Prostate gland (tissue), 2 donors: ENCODE measurements at places on chromosomes 4 and X. TPM values are rescaled to one million over a fixed set of nuclear protein-coding genes. Genes with fewer than 3 reads are reported as not detected.

- DNase-seq: no peak
Observed at GRCh38 chrX:100081503-100081902, 328.6 kb downstream of the PCDH19 start.

GRCh38 chr4:88599298-88599697 is 7.0 kb downstream of the HERC3 start:
- peak; percentile 30 for DNase-seq

- no peak for DNase-seq
Observed at GRCh38 chr4:153438916-153439756, 27.0 kb upstream of the TMEM131L start.

DNA sequence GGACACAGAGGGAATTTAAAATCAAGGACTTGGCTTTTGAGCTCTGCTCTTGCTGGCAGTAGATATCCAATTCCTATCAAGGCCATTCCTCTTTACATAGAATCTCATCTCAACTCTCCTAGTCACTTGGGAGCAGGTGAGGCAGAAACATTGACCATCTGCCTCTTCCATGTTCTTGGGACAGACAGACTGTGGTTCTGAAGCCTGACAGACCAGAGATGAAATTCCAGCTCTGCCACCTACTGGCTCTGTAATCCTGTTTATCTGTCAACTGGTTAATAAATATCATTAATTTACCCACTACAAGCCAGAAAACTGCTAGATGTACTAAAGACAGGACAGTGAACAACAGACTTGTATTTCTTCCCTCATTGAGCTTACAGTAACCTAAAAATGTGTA is 300.8 kb downstream of the ADGRL3 start:
- no peak for DNase-seq

DNA sequence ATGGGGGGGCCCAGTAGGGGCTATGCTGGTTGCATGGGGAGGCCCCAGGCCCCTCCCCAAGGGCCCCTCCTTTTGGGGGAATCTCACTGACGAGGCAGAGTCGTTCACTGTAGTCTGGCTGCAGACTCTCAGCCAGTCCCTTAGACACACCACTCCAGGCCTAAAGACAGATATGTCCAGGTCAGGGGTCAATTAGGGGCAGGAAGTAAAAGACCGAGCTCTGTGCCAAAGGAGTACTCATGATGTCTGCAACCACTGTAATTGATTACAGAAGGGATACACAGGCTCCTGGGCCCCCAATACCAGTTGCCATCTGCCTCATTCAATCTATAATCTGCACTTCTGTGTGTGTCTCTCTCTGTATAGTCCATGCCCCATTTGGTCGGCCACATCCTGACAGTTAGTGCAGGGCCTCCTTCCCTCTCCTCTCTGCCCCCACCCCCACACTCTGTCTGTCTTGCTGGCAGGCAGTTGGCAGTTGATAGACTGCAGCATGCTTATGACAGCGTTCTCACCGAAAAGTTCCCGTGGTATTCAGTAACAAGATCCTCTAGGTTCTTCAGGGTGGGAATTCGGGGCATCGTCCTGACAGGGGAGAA is 1.3 kb upstream of the CXorf65 start:
- DNase-seq: no peak

GRCh38 chr4:7094916-7095315 is 27.1 kb upstream of the GRPEL1 start:
- DNase-seq: no peak

Gene ARSD
- 52.1 TPM for total RNA-seq

Gene MAGEA12
- 5.6 TPM for total RNA-seq

Gene CLDN24
- not detected for total RNA-seq
